CD8-positive, alpha-beta memory T cell (primary cell): ENCODE measurements at places on chromosomes 12 and 14. TPM values are rescaled to one million over a fixed set of nuclear protein-coding genes. Genes with fewer than 3 reads are reported as not detected.
A peak's percentile ranks its signal among the peaks of the same experiment; 100 is the strongest.

GRCh38 chr14:23816371-23816770, 137.2 kb upstream of the DHRS4 start:
- H3K36me3 ChIP-seq, result no peaks in the 10 kb centered on the region
- H3K27me3 ChIP-seq, result no peaks in the 10 kb centered on the region
- H3K4me1 ChIP-seq, result no peaks in the 10 kb centered on the region

GRCh38 chr14:78904094-78904493, 733.9 kb downstream of the NRXN3 start:
- no peak for DNase-seq
- H3K4me3 ChIP-seq, result no peak overlapping the region
- no peaks in the 10 kb centered on the region for H3K4me1 ChIP-seq
- H3K27ac ChIP-seq, result no peak overlapping the region

- H3K4me3 ChIP-seq, result peak overlapping the region; percentile 64
- H3K36me3 ChIP-seq, result no peaks in the 10 kb centered on the region
- peaks cover 27% of the 10 kb centered on the region for H3K4me1 ChIP-seq
Observed at GRCh38 chr12:92928421-92928961, 604 bp downstream of the EEA1 start.

GRCh38 chr14:94747739-94748138, 22.2 kb downstream of the GSC start:
- no peaks in the 10 kb centered on the region for H3K36me3 ChIP-seq
- H3K27ac ChIP-seq, result no peak overlapping the region
- no peaks in the 10 kb centered on the region for H3K4me1 ChIP-seq
- H3K4me3 ChIP-seq, result no peak overlapping the region
- H3K27me3 ChIP-seq, result no peaks in the 10 kb centered on the region
- no peak for DNase-seq

NTF3 gene
- total RNA-seq, result not detected
